ENCODE measurements at places on chromosomes 16 and 17. TPM values are rescaled to one million over a fixed set of nuclear protein-coding genes. Genes with fewer than 3 reads are reported as not detected.

The HS3ST2 gene
- not detected for total RNA-seq

The FXR2 gene
- 40.1 TPM for total RNA-seq

The CRYBA1 gene
- not detected for total RNA-seq

The SMG1 gene
- 186 TPM for total RNA-seq

The SYCE1L gene
- total RNA-seq, result 3.8 TPM

The ASGR1 gene
- 1.5 TPM for total RNA-seq

The KRT10 gene
- 21.0 TPM for total RNA-seq

The SLC5A11 gene
- 0.29 TPM for total RNA-seq

The GGA2 gene
- total RNA-seq, result 92.4 TPM
